HFFc6 (cell line): ENCODE measurements at places on chromosomes 12 and 14.

DNA sequence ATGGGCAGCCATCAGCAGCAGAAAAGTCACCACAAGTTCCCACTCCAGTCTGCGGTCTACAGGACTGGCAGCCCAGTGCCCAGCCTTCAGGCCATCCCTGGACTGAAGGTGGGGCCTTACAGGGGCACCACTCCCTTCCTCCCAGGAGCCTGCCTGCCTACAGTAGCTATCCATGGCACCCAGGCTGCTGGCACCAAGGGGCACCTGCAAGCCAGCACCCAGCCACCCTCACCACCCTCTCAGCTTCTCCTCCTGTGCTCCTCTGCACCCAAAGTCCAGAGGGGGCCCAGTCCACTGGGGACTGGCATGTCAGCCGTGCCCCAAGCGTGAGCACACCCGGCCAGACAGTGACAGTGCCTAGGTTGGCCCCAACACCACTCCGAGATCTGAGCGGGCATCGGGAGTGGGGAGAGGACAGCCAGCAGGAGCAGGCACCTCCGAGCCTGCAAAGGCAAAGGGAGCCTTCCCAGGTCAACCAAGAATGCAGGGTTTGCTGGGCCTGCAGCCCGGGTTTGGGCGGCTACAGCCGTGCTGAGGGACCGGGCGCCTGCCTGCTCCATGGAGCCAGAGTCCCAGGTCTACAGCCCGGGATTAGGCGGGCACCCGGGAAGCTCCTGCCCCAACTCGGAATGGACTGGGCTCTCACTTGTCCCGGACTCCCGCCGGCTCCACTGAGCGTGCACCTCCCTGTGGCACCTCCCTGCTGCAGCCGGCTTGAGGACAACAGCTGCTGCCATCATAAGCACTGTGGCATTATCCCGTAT, 8.1 kb upstream of the OR6C65 start:
- DNase-seq: no peak

DNA sequence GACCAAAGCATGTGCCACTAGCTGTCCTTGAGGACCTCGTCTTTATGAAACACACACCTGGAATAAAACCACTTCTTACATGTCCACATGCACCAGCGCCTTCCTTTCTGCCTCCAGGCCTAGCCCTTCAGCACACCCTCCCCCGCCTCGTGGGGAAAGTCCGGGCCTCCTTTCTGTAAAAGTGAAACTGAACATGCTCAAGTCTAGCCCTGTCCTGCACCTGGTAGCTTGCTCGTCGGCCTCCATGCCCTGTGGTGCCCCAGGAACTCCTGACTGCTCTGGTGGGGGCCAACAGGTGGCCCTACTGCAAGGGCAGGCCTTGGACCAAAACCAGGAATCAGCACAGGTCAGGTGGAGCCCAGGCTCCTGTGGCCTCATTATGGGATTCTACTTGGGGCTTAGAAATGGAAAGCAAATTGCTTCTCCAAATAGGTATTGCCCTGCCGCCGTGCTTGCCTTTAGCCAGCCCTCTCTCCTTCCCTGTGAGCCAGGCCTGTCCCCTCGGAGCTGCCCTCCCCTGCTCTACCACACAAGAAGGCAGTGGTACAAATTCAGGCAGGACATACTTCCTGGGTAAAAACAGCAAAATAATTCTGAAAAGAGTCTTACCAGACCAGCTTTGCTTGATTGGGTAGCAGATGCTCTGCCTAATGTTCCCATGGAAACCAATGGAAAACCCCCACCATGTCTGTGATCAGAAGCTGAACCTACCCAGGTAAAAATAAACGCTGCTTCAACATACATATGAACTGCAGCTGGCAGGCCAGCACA, 43.5 kb downstream of the ERH start:
- no peak for DNase-seq

GRCh38 chr14:89067293-89067972, 243.0 kb downstream of the TTC8 start:
- no peak for DNase-seq

DNA sequence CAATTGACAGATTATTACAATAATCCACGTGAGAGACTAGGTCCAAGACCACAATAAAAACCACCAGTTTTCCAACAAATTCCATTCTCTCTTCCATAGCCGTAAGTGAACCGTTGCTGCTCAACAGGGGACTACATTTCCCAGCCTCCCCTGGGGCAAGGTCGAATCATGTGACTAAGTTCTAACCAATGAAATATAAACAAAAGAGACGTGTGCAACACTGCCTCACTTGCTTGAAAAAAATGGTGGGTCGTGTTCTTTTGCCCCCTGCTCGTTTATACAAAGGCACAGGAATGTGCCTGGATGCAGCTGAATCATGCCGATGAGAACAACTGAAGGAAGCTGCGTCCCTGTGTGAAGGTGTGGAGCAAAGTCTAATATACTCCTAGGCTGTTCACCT, 51.1 kb downstream of the HSPB8 start:
- DNase-seq: peak; percentile 18

DNA sequence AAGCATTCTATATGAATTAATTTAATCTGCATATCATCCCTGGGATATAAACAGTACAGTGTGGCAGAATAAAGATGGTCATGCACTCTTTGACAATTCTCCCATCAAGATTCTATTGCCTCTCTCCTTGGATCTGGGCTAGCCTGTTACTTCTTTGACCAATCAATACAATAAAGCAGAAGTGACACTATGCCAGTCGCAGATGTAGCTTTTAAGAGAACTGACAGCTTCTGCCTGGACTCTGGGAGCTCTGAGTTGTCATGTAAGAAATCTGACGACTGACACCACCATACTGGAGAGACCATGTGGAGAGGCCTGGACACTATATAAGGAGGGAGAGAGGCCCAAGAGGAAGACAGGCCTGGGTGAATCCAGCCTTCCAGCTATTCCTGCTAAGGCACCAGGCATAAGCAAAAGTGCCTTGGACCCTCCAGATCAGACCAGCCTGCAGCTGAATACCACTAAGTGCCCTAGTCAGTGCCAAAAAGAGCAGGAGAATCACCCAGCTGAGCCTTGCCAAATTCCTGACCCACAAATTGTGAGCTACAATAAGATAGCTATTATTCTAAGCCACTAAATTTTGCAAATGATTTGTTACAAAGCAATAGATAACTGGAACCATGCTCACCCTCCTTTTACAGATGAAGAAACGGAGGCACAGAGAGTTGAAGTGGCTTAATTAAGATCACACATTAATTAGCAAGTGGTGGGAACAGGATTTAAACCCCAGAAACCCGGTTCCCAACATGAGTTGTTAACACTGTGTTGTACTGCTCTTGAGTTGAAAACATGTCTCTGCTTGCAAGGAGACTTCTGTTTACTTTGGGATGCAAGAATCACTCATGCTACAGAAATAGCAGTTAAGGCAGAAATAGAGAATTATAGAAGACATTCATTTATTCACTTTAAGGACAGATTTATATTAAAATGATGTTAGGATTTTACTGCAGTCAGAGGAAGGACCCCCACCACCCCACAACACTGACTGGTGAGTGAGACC, 84.6 kb downstream of the RIN3 start:
- DNase-seq: no peak

DNA sequence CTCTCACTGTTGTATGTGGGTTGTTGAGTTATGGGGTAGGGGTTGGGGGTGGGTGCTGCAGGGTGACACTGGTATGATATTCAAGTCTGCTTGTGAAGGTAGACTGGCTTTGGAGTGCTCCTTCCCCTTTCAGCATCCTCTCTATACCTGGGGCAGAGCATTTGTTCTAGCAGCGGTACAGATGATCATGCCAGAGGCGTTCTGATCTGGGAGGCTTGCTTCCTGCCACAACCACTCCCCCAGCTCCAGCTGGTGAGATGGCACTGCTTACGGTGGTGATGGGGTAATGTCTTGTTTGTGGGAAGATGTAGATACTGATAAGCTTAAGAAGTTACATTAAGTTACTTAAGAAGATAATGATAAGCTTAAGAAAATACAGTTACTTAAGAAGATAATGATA, 131.8 kb downstream of the ERC1 start:
- DNase-seq: no peak

- DNase-seq: no peak
Measured at GRCh38 chr12:91240386-91241095, 57.9 kb upstream of the DCN start.

DNA sequence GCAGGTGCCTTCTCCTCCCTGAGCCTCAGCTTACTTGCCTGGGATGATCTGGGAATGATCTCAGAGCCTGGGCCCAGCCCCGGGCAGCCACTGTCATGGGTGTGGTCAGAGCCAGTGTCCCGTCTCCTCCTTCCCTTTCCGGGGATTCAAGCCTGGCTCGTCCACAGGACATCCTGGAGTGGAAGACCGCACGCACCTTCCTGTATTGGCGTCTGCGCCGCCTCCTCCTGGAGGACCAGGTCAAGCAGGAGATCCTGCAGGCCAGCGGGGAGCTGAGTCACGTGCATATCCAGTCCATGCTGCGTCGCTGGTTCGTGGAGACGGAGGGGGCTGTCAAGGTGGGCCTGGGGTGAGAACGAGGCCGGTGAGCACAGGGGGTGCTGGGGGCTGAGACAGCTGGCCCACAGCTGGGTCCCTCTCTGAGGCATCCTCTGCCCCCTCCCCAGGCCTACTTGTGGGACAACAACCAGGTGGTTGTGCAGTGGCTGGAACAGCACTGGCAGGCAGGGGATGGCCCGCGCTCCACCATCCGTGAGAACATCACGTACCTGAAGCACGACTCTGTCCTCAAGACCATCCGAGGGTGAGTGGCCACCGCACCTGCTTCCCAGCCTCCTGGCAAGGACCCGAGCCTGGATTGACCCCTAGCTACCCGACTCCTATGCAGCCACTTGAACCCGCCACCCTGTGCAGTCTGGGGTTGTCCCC, 44.0 kb downstream of the FOXN4 start:
- no peak for DNase-seq

DNA sequence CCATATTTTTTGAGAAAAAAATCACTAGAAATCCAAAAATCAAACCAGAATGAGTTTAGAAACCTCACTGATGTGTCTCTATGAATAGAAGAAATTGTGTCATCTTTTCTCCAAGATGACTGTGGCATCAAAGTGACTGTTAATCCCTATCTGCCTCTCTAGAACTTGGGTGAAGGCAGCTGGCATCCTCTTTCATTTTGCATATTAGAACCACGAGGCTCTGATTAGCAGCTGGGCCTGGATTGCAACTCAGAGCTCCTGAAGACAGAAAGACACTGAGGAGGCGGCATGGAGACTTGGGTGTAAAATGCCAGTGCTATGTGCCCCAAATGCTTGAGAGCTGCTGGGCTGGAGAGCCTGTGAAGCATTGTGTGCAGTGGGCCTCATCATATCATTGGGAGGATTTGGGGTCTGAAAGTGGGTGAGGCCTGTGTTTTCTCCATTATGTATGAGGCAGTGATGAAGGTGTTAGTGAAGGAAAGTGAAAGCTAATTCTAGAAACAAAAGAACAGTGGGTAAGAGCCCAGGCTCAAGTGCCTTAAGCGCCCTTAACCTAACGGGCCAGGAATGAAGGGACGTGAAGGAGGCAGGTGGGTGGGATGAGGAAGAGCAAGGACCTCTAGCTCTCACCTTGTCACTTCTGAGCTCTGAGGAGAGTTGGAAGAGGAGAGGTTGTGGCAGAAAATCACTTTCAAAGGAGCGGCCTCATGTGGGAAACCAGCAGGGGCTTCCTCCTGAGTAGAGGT, 26.2 kb downstream of the NKX2-8 start:
- DNase-seq: no peak

GRCh38 chr12:45612044-45612794, 117.3 kb upstream of the ARID2 start:
- peak; percentile 70 for DNase-seq
